ENCODE measurements at places on chromosomes 1 and 21.
A peak's percentile ranks its signal among the peaks of the same experiment; 100 is the strongest.

GRCh38 chr1:17113963-17114362 lies 5.3 kb downstream of the PADI2 start:
- DNase-seq, result peak; percentile 61

DNA sequence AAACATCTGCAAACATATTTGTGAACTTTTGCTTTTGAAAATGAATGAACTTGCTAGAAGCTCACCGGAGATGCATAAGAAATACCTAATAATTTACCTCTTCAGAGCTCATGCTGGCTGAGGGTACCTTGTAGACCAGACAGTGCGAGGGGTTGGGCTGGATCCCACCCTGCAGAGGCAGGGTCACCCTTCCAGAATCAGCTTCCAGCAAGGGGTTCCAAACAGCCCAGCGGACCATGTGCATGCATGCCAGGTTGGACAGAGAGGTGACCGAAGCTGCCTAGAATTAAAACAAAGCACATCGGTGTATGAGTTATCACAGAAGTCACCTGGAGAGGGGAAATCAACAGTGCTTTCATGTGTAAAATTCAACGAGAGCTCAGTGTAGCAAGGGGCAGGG lies 59.2 kb downstream of the NPHP4 start:
- no peak for DNase-seq

DNA sequence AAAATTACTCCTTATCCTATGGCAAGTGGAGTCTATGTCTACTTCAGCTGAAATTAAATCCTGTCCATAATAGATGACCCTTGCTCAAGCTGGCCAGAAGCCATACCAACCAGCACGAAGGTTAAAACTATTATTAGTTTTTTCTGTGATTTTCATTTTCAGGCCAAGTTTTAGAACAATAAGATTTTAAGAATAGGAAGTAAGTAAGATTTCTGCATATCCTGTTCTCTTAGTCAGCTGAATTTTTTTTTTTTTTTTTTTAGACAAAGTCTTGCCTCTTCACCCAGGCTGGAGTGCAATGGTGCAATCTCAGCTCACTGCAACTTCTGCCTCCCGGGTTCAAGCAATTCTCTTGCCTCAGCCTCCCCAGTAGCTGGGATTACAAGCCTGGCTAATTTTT lies 6.1 kb upstream of the RBP7 start:
- DNase-seq, result peak; percentile 27

DNA sequence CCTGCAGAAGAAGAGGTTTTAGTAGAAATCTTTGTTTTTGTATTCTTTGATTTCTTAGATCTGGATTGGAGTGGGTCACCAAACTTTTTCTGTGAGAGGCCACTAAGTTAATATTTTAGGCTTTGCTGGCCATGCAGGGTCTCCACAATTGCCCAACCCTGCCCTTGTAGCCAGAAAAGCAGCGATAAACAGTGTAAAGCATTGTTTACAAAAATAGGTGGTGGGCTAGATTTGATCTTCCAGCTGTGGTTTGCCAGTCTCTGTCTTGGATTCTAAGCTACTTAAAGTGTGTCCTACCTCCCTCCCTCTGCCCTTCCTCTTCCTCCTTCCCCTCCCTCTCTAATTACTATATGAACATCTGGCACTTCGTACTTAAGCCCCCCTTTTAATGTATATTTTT lies 68.0 kb downstream of the LAMC1 start:
- DNase-seq, result no peak

GRCh38 chr1:158200527-158200926 lies 19.8 kb downstream of the CD1D start:
- no peak for DNase-seq
